A549 treated with RU486 at 1 μM for 4 hours (cell line): ENCODE measurements at places on chromosomes 4 and X. TPM values are rescaled to one million over a fixed set of nuclear protein-coding genes. Genes with fewer than 3 reads are reported as not detected.

ALB gene
- total RNA-seq = 0.06 to 5.8 TPM in 2 of 5 replicates, not detected in the others

PNCK gene
- 0.16 to 2.0 TPM (median 0.49 TPM) in 4 of 5 replicates, not detected in the other for total RNA-seq

KLKB1 gene
- total RNA-seq = not detected in 5 replicates

VGLL1 gene
- not detected in 5 replicates for total RNA-seq

XG gene
- total RNA-seq = not detected in 5 replicates

DGKQ gene
- total RNA-seq = 4.0 to 7.9 TPM (median 6.9 TPM) in 5 replicates

F11 gene
- total RNA-seq = not detected in 5 replicates

LUZP4 gene
- 0.08 TPM in 1 of 5 replicates, not detected in the others for total RNA-seq

IL1RAPL2 gene
- total RNA-seq = not detected in 5 replicates

PF4V1 gene
- total RNA-seq = not detected in 5 replicates

CCDC160 gene
- total RNA-seq = not detected in 5 replicates

MAGEA2 gene
- not detected in 5 replicates for total RNA-seq

TIGD2 gene
- total RNA-seq = 2.6 to 6.0 TPM (median 4.9 TPM) in 5 replicates

SLC49A3 gene
- 0.18 to 0.47 TPM (median 0.24 TPM) in 4 of 5 replicates, not detected in the other for total RNA-seq

ENPP6 gene
- not detected in 5 replicates for total RNA-seq

GAB3 gene
- 0.26 to 0.57 TPM (median 0.49 TPM) in 5 replicates for total RNA-seq

PIM2 gene
- 9.6 to 11.7 TPM (median 10.7 TPM) in 5 replicates for total RNA-seq

ADGRL3 gene
- total RNA-seq = 0.02 to 0.05 TPM (median 0.02 TPM) in 3 of 5 replicates, not detected in the others

SLC26A1 gene
- total RNA-seq = 0.20 to 0.91 TPM (median 0.26 TPM) in 5 replicates

RHOXF1 gene
- not detected in 5 replicates for total RNA-seq

ODAM gene
- not detected in 5 replicates for total RNA-seq

CORIN gene
- 0.02 TPM in 1 of 5 replicates, not detected in the others for total RNA-seq

RPS6KA6 gene
- total RNA-seq = 3.1 to 6.9 TPM (median 6.1 TPM) in 5 replicates

CCDC110 gene
- total RNA-seq = not detected in 5 replicates

TRIM2 gene
- 0.54 to 0.75 TPM (median 0.67 TPM) in 5 replicates for total RNA-seq

ERCC6L gene
- total RNA-seq = 9.3 to 15.3 TPM (median 13.5 TPM) in 5 replicates

TRPC5OS gene
- not detected in 5 replicates for total RNA-seq

GPR82 gene
- not detected in 5 replicates for total RNA-seq

RIBC1 gene
- total RNA-seq = 0.45 to 1.0 TPM (median 0.90 TPM) in 5 replicates

ZBTB33 gene
- total RNA-seq = 3.5 to 13.2 TPM (median 12.3 TPM) in 5 replicates

CCDC120 gene
- 2.8 to 4.2 TPM (median 3.6 TPM) in 5 replicates for total RNA-seq

RGN gene
- total RNA-seq = not detected in 5 replicates

ARL9 gene
- not detected in 5 replicates for total RNA-seq

C4orf46 gene
- 4.8 to 10.3 TPM (median 9.3 TPM) in 5 replicates for total RNA-seq

DUSP21 gene
- total RNA-seq = not detected in 5 replicates

UGT2B17 gene
- total RNA-seq = not detected in 5 replicates

XK gene
- total RNA-seq = 0.27 to 0.54 TPM (median 0.39 TPM) in 5 replicates

RPS6KA3 gene
- total RNA-seq = 27.4 to 59.2 TPM (median 53.0 TPM) in 5 replicates

CYLC1 gene
- not detected in 5 replicates for total RNA-seq

FRAS1 gene
- 1.5 to 2.8 TPM (median 2.6 TPM) in 5 replicates for total RNA-seq

RTL5 gene
- total RNA-seq = 1.9 to 2.9 TPM (median 2.4 TPM) in 5 replicates

CT45A5 gene
- total RNA-seq = 0.26 TPM in 1 of 5 replicates, not detected in the others

TBC1D25 gene
- 9.3 to 11.1 TPM (median 10.6 TPM) in 5 replicates for total RNA-seq

AR gene
- 2.8 to 3.8 TPM (median 3.6 TPM) in 5 replicates for total RNA-seq

DMP1 gene
- total RNA-seq = not detected in 5 replicates

SLC35A2 gene
- 49.4 to 68.7 TPM (median 67.1 TPM) in 5 replicates for total RNA-seq
